ENCODE measurements at places on chromosomes 2 and 18.

GRCh38 chr2:6957031-6957714, 40.0 kb downstream of the RNF144A start:
- no peak for DNase-seq

DNA sequence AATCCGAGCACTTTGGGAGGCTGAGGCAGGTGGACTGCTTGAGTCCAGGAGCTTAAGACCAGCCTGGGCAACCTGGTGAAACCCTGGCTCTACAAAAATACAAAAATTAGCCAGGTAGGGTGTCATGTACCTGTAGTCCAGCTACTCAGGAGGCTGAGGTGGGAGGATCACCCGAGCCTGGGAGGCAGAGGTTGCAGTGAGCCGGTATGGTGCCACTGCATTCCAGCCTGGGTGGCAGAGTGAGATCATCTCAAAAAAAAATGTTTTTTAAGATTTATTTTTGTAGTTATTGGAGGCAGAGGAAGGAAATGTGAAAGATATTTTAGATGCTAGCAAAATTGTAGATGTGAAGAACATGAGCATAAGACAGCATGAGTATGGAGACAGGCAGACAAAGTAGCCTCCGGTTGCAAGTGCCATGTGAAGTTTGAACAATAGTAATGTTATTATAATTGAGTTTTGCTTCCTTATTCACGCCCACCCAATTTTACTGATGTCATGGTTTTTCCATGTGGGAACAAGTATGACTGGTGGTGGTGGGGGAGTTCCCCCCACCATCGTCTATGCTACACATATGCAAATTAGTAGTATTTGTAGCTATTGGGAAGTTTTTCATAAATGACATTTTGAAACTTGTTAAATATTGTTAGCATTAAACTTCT, 18.0 kb downstream of the REL start:
- DNase-seq = no peak

GRCh38 chr2:85577386-85578242, at the start of gene VAMP8:
Gene VAMP8, plus strand, starts transcription at chr2:85577586. Its CDS starts 61 bp downstream, at chr2:85577647.
- no peak for DNase-seq

DNA sequence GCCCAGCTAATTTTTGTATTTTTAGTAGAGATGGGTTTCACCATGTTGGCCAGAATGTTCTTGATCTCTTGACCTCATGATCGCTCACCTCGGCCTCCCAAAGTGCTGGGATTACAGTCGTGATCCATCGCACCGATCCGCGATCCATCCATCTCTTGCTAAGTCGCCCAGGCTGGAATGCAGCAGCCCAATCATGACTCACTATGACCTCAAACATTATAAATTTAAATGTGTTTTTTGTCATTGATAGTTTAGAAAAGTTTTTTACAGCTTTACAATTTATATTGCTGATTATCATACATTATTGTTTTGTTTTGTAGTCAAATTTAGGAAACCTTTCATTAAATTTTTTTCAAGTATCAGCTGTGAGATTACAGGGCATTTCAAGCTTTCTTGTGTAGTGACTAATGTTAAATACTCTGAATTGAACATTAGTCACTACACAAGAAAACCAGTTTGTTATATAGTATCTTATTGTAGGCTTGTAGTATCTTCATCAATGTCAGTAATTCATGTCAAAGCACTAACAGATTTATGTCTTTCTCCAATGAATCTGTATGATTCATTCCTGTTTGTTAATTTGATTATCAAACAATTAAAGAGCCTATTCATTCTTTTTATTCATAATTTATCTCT, 37.5 kb downstream of the NR4A2 start:
- no peak for DNase-seq

- no peak for DNase-seq
Measured at GRCh38 chr2:237640493-237640998, 13.2 kb downstream of the LRRFIP1 start.

- no peak for DNase-seq
Measured at GRCh38 chr2:223805008-223805407, 32.4 kb downstream of the AP1S3 start.

DNA sequence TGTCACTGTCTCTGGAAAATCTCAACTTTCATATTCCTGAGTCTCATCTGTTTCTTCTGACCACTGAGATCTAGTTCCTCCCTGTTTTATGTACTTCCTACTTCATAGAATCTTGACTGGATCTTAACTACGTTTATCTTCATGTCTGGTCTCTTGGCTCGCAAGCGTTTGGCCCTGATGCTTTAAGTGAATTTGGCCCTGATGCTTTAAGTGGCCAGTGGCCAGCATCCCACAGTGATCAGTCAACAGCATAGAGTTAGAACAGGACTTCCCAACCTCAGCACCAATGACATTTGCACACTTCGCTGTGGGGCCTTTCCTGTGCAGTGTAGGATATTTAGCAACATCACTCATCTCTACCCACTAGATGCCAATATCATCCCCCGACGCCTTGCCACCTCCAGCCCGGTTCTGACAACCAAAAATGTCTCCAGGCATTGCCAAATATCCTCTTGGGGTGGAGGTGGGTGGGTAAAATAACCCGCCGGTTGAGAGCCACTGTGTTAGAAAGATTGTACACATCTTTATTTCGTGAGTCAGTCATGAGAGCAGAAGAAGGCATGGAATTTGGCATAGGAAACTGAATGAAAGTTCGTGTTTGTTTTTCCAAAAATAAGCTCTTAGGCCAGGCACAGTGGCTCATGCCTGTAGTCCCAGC, 12.2 kb downstream of the TM4SF20 start:
- peak; percentile 95 for DNase-seq
